Kidney (tissue), 22 donors: ENCODE measurements at places on chromosomes 4 and X. TPM values are rescaled to one million over a fixed set of nuclear protein-coding genes. Genes with fewer than 3 reads are reported as not detected.

DNA sequence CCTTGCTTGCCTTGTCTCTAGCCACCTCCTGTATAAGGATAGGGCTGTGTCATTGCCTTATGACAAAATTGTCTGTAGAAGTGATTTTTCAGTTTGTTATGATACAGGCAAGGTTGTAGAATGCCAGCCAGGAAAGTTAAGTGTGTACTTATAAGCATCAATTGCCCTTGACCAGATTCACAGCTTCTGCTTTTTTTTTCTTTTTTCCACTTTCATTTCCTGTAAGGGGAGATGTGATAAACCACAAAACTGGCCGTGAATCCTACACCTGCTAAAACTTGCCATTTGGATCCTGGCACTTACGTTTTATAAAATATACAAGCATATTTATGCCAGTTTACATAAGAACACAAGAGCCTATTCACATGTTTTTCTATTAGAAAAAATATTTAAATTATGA, 35.0 kb upstream of the BMPR1B start:
- H3K36me3 ChIP-seq: no peaks in the 10 kb centered on the region
- DNase-seq: no peak
- no peaks in the 10 kb centered on the region for H3K27me3 ChIP-seq
- H3K27ac ChIP-seq: no peak overlapping the region
- H3K4me3 ChIP-seq: no peak overlapping the region
- no peaks in the 10 kb centered on the region for H3K4me1 ChIP-seq

DNA sequence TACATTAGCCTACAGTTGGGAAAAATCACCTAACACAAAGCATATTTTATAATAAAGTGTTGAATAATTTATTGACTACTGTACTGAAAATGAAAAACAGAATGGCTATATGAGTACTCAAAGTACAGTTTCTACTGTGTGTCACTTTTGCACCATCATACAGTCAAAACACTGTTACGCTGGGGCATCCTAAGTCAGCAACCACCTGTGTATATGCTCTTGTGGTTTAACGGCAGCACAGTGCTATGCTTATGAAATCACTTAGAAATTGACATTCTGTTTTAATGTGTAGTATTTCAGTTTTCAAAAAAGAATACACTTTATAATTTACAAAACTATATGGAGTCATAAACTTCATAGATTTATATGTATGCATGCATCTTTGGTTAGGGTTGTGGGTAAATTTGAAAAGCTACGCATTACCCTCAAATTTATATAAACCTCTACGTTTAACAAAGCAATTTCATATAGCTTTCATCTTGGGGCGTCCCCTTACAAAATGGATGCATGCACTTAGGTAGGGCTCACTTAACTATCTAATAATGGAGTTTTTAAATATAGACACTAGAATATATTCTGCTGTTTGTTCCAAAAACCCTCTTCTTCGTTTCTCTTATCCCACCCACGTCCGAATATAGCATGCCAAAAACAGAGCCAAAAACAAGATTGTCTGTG, 690 bp upstream of the NEIL3 start:
- H3K27me3 ChIP-seq: no peaks in the 10 kb centered on the region
- H3K36me3 ChIP-seq: no peaks in the 10 kb centered on the region
- no peak overlapping the region for H3K27ac ChIP-seq
- peak overlapping the region; percentile 74 for H3K4me3 ChIP-seq
- H3K4me1 ChIP-seq: peaks cover 4% of the 10 kb centered on the region
- DNase-seq: no peak

- no peak overlapping the region for H3K4me3 ChIP-seq
- H3K4me1 ChIP-seq: no peaks in the 10 kb centered on the region
- H3K27ac ChIP-seq: no peak overlapping the region
- H3K27me3 ChIP-seq: no peaks in the 10 kb centered on the region
These were observed 4.8 kb downstream of the THOC2 start for GRCh38 chrX:123728016-123728415.

Gene GPRIN3
- total RNA-seq: 15.2 TPM

Gene SYTL5
- 0.69 TPM for total RNA-seq

Gene KLB
- total RNA-seq: not detected
